ENCODE measurements at places on chromosomes 12 and 14. TPM values are rescaled to one million over a fixed set of nuclear protein-coding genes. Genes with fewer than 3 reads are reported as not detected.

The GAS2L3 gene
- total RNA-seq = 19.1 TPM

DNA sequence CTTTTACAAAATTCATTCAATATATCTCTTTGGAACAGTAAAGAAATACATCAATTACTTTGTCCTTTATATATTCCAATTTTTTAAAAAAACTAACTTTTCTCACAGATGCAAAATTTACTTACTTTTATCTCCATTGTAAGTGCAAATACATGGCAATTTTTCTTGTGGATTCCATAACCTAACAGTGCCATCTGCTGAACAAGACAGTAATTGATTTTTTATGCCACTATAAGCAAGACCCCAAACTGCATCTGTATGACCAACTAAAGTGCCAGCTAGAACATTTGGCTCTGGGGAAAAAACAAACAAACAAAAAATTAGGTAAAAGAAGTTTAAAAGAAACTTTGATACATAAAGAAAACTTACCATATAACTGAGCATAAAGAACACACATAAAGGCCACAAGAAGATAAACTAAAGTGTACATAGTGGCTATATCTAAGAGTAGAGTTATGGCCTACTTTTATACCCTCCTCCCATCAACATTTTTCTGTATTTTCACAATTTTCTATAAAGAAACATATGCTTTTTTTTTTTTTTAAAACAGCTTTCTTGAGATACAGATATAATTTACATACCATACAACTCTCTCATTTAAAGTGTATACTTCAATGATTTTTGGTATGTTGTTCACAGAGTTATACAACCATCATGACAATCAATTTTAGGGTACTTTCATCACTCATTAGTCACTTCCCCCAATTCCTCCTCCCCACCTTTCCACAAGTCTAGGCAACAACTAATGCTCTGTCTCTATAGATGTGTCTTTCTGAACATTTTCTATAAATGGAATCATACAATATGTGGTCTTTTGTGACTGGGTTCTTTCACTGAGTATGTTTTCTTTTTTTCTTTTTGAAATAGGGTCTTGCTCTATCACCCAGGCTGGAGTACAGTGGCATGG, 32.6 kb downstream of the COCH start:
- no peak overlapping the region for H3K4me3 ChIP-seq
- no peaks in the 10 kb centered on the region for H3K4me1 ChIP-seq
- H3K36me3 ChIP-seq = no peaks in the 10 kb centered on the region
- H3K27ac ChIP-seq = no peak overlapping the region

GRCh38 chr12:68850390-68850789, 42.4 kb downstream of the MDM2 start:
- H3K4me3 ChIP-seq = no peak overlapping the region
- no peaks in the 10 kb centered on the region for H3K4me1 ChIP-seq
- H3K27ac ChIP-seq = no peak overlapping the region
- H3K27me3 ChIP-seq = no peaks in the 10 kb centered on the region

DNA sequence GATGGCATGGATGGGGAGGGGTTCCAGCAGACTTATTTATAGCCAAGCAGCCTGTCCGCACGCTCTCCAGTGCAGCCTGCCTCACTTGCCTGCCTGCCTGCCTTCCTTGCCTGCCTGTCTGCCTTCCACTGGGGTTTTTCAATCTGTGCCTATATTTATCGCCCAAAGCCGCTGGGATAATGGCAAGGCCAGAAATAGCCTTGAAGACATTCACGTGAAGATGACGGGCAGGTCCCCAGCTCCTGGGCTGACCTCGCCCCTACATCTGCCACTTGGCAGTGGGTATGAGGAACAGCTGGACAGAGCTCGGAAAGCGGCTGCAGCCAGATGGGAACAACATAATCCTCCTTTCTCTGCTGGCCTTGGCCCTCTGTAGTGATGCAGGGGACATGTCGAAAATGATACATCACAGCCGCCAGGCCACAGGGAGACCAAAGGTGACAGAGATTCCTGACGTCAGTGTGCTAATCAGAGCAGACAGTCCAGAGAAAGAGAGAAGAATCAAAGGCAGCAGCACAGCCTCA, 53.3 kb downstream of the PITPNM2 start:
- no peak for DNase-seq
- H3K36me3 ChIP-seq = no peaks in the 10 kb centered on the region
- H3K4me3 ChIP-seq = no peak overlapping the region
- H3K27ac ChIP-seq = no peak overlapping the region
- peaks cover 4% of the 10 kb centered on the region for H3K4me1 ChIP-seq

DNA sequence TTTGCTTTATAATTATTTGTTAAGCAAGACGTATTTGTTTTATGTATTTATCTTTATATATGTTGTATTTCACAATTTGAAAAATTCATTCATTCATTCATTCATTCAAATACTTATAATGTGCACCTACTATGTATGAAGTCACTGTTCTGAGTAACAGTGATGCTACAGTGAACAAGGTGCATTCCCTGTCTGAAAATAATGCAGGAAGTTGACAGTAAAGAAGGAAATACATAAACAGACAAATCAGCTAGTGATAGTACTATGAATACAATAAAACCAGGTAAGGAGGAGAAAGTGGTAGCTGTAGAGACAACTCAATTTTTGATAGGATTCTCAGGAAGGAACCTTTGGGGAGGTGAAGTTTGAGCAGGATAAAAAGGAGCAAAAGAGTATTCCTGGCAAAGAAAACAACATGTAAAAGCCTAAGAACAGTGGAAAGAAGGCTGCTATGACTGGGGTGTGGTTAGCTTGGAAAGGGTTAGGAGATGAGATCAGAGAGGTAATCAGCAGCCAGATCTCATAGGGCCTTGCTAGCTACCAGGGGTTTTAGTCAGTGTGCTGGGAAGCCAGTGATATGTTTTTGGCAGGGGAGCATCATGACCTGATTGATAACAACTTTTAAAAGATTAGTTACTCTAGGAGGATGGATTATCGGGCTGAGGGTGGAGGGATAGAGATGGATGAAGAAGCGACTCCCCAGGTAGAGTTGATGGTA, 17.4 kb downstream of the BICDL1 start:
- peaks cover 2% of the 10 kb centered on the region for H3K4me1 ChIP-seq
- DNase-seq = no peak
- no peak overlapping the region for H3K4me3 ChIP-seq
- H3K36me3 ChIP-seq = no peaks in the 10 kb centered on the region
- H3K27ac ChIP-seq = no peak overlapping the region
